Activated CD4-positive, alpha-beta T cell treated with anti-CD3 and anti-CD28 coated beads, Interleukin-2, Interleukin-4, amounts not matched to agents 100 ng/mL and 50 ng/mL, durations not matched to agents 16 hours and 8 hours (primary cell): ENCODE measurements at places on chromosomes 7 and 10.

DNA sequence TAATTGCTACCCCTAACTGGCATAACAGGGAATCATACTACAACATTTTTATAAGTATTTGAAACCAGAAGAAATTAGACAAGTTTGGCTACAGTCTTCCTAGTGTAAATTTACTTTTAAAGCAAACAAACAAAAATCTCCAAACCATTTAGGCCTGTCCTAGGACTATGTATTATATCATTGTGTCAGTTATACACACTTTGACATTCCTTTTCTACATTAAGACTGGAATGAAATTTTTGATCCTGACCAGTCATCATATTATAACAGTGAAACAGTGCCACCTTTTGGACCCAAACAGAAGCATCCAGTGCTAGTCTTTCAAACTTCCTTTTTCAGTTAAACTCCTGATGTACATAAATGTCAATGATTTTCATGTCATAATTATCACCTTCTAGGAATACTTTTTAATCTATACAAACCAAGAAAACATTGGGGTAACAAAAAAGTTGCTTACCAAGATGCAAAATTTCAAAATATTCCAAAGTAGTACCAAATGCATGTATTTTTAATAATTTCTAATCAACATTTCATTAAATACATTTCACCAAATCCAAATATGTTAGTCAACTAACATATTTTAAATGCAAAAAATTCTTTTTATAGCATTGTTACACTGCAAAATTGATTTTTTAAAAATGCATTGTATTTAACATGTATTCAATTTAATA lies 75.7 kb downstream of the IMMP2L start:
- peak; percentile 31 for DNase-seq

DNA sequence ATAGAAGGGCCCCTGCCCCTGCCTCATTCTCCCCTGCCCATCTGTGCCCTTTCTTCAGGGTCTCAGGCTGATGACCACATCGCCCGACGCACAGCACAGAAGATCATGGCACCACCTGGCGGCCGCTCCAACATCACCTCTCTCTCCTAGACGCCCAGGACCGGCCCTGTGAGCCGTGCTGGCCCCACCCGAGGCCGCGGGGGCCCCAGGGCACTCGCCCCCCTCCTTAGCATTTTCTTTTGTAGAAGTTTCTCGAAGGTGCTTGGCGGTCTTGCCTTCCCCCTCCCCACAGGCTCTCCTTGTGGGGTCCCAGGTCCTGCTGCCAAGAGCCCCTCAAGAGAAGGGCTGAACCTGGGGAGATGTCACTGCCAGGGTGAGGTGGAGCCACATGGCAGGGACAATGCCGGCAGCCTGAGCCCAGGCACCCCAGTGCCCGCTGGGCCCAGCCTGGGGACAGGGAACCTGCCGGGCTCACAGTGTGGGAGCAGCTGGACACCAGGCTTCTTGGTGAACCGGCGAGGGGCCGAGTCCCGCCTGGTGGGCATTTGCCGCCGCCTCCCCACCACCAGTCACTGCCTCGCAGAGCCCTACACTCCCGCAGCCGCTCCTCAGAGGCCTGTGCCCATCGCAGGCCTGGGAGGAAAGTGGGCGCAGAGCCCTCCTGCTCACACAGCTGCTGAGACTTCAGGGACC lies 18.2 kb downstream of the DPYSL4 start:
- DNase-seq: no peak

GRCh38 chr7:73520673-73521635 lies 1.1 kb downstream of the BAZ1B start:
- no peak for DNase-seq

DNA sequence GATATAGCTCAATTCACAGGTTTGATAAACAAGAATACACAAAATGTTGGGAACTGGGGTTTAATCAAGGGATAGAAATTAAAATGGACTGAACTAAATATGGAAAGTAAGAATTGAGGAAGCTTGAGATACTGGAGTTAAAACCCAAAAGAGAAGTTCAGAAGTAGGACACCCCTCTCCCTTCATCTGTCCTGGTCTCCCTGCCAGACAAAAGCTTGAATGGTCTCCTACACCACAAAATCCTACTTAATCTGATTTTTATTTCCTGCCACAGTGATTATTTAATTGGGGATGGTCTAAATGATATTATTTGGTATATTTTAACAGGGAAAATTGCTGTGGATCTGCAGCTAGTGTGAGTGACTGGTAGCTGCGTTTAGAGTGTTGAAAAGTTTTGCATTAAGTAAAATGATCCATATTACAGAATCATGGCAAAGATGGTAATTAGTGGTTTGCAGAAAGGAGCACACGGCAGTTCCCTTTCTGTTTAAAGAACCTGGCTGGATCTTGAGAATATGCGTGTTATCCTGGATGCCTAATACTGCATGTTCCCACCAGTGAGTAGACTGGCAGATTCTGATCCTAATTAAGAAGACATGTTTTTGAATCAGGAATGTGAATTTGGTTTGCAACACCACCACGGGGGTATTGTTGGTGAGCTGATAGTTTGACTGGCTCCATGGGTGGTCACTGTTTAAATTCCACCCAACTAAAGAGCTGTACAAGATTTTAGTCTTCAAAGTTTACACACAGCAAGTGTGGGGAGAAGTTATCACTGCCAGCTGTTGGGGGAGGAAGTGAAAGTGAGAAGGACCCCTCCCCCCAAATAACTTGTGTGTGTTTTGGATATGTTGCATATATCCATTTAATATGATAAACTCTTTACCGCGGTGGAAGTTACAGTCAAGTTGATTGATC lies 5.5 kb downstream of the RBM20 start:
- DNase-seq: no peak

DNA sequence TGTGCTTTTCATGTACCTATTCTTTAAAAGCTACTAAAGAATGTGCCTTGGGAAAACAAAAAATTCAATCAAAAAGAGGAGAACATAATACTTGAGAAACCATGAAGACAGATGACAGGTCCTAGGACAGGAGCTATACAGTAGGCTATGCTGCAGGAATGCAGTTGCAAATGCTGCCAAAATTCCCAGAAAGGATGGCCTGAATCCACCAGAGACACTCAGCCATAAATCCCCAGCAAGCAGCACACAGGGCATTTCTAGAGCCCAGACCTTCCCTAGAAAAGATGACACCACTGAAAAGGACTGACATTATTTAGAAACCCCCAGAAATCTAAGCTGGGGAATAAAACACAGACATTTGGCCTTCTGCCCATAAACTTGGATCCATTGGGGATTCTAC lies 237.3 kb downstream of the C7orf25 start:
- DNase-seq: no peak

- DNase-seq: no peak
These were observed 19.7 kb downstream of the ESYT2 start for GRCh38 chr7:158809596-158809995.

- DNase-seq: no peak
These were observed 116.2 kb downstream of the LSMEM1 start for GRCh38 chr7:112596981-112597380.

DNA sequence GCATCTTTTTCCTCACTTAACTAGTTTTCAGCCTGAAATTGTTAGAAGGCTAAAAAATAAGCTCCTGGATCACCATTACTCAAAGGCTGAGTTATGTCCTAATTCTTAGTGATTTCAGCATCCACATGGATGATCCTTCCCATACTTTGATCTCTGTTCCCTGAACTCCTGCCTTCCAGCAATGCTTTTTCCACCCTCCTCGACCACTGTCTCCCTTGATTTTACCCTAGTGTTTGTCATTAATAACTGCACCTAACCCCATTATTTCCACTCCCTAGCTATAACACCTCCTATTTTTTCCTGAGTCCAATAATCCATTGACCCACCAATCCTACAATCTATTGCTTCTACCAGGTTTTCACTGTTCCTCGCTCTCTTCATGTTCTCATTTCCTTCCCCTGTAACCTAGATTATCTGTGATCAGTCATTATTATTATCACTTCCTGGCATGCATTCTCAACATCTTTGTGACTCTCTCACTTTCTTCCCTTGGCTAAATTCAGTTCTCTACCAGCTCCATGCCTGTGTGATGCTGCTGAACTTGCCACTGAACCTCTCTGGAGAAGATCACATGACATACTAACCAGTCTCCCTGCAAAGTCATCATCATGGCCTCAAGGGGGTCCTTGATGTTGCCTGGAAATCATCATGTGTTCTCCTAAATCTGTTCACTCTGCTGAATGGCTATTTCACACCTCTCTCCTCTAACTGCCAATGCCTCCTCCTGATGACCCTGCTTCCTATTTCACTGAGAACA lies 6.5 kb upstream of the CALU start:
- no peak for DNase-seq

GRCh38 chr10:127203067-127203466 lies 6.7 kb upstream of the INSYN2A start:
- no peak for DNase-seq

DNA sequence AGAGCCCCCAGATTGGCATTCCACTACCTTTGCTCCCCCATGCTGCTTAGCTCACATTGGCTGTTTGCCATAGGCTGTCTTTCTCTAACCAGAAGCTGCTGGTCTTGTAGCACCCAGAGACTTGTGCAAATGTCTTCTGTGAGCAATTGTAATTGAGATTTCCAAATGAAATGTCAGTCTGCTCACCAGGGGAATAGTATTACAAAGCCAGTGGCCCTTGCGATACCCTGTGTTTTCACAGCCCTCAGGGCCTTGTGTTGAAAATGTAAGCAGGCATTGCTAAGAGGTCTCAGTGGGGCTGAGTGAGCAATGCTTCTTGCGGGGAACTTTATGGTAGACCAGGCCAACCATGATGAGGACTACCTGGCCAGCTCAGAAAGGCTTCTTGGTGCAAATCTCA lies 746.5 kb downstream of the LRMDA start:
- no peak for DNase-seq

DNA sequence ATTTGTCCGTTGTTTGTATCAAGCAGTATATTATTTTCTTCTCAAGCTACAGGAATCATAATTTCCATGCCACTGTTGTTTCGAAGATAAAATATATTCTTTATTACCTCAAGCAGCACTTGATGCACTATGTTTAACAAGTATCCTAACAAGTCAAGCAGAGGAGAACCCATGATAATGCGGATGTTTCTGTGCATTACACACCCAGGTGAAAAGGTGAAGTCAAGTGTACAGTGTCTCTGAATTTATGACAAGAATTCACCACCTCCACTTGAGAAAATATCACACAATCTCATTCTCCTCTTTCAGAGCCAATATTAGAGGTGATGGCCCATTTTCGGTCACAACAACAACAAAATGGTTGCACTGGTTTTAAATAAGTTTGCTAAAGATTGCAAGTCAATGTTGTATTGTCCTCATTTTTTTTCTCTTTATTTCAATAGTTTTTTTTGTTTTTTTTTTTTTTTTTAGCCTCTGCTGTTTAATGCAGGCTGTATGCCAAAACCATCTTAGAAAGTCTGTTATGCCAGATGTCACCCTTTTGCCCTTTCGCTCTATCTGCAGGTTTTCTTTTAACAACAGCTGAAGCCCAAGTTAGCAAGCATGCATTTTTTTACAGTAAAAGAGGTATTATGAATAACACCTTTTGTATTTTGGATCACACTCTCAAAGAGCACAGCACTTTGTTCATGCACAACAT lies 568.7 kb upstream of the LRRN3 start:
- no peak for DNase-seq

DNA sequence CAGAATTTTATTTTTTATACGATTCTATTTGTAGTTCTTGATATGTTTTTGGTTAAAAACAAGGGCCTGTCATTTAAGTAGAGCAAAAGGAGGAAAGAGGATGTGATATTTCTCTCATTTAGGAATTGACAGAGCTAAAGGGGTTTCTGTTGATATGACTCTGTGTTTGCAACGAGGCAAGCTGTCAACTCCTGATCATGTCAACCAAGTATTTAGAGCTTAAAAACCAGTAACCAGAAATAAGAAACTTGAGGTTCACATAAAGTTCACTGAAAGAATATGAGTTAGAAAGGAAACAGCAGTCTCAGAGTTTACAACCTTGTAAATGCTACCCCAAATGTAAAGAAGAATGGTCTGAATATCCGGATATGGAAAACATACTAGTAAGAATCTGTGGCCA lies 434.2 kb downstream of the PARD3 start:
- DNase-seq: no peak

- DNase-seq: no peak
These were observed 36.2 kb upstream of the CHST3 start for GRCh38 chr10:71927776-71928592.

GRCh38 chr7:155860461-155860839 lies 48.2 kb upstream of the SHH start:
- DNase-seq: no peak

GRCh38 chr7:80307227-80307856 lies 172.7 kb downstream of the GNAI1 start:
- DNase-seq: no peak

GRCh38 chr7:114481999-114482398 lies 67.4 kb downstream of the FOXP2 start:
- DNase-seq: no peak

DNA sequence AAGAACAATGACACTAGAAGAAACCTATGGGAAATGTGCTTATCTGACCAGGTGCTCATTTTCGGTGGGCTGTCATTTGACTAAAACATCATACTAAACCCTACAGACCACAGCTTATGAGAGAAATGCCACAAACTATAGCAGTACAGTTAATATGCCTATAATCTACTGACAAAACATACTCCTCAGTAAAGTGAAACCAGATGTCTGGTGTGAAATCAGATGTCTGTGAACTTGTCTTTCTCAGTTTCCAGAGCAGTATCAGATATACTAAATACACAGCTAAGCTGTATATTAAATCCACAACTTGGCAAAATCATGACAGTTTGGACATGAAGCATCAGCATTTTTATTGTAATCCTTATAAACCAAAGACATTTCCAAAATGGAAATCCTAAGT lies 3.3 kb downstream of the IMMP2L start:
- DNase-seq: peak; percentile 10

DNA sequence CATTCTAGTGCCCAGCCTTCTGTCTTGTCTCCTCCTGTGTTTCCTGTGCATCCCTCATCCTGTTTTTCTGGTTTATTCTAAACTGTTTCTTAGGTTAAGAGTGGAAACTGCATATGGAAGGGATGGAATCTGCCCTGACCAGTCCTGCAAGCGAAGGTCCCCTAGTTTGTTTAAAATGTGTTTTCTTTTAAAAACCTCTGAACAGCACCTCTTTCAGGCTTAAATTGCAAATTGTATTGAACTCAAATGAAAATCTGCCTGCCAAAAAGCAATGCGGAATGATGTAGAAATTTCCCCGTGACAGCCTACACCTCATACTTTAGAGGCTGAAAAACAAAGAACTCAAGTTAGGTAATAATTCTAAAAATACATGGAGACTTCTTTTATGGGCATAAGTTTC lies 222.8 kb upstream of the IMMP2L start:
- DNase-seq: no peak
